A172 (cell line): ENCODE measurements at places on chromosomes 12 and 14.

DNA sequence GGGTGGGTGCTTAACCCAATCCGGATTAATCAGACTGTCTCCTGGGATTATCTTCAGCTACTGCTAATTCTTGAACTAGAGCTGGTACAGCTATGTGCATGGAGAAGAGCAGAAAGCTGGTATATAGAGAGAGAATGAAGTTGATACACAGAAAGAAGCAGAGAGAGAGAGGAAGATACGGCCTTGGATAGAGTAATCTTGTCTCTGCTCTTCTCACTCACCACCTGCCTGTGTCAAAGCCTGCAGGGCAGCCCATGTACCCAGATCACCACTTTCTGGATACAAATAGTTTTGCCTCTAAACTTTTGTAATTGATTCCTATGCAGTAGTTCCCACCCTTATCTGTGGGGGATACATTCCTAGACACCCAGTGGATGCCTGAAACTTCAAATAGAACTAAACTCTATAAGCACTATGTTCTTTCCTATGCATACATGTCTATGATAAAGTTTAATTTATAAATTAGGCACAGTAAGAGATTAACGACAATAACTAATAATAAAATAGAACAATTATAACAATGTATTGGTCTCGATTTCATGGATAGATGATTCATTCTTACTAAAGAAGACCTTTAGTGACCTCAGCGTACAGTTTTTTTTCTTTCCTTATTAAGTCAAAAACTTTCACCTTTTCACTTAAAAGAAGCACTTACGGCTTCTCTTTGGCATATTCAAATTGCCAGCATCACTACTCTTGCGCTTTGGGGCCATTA, 45.5 kb downstream of the YEATS4 start:
- no peak for DNase-seq

- no peak for DNase-seq
Measured at GRCh38 chr14:59510966-59511365, 26.6 kb downstream of the JKAMP start.

DNA sequence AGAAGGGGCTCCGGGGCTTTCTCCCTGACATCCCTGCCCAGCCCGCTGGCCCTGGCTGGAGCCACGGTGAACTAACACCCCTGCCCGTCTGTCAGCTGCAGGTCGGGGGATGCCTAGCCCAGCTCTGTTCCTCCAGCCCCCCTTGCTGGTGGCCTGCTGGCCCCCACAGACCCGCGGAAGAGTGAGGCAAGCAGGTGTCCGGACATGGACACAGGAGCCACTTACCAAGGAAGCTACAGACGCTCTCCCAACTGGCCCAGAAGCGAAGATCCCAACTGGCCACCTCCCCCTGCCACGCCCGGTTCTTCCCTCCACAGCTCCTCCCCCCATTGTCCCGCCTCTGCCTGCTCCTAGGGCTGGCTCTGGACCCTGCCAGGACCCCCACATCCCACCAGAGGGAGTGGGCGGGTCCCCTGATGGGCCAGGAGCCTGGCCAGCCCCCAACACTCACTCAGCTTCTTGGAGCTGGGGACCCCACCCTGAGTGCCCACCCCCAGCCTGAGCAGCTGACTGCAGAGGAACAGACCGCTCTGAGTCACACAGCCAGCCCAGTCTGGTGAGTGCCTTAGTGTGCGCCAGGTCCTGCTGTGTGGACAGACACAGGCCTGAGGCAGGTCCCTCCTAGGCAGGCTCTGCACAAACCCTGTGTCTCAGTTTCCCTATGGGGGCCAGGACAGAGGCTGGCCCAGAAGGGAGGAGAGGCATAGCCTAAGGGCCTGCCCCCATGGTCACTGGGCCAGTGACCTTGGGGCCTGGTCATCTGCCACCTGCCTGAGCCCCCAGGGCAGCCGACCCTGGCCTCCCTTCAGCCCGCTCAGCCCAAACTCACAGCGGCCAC, 7.7 kb downstream of the AHNAK2 start:
- DNase-seq = peak; percentile 93

- DNase-seq = no peak
Measured at GRCh38 chr14:100032738-100033137, 32.5 kb upstream of the EVL start.

GRCh38 chr12:1926251-1926657, 7.8 kb upstream of the CACNA2D4 start:
- no peak for DNase-seq

DNA sequence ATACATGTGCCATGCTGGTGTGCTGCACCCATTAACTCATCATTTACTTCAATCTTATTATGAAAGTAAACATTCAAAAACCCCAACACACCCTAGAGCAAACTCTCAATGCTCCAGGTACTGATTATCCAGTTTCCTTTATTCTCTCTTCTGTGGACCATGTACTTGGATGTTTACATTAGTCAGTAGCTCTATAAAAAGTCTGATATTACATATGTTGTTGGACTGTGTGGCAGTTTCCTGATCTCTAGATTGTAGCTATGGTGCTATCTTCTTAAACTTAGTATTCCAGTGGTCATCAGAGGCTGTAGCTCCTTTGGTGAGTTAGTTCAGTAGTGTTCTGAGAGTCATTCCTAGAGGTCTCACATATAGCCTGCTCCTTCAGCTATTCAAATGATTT, 25.1 kb upstream of the ITGA5 start:
- DNase-seq = no peak

DNA sequence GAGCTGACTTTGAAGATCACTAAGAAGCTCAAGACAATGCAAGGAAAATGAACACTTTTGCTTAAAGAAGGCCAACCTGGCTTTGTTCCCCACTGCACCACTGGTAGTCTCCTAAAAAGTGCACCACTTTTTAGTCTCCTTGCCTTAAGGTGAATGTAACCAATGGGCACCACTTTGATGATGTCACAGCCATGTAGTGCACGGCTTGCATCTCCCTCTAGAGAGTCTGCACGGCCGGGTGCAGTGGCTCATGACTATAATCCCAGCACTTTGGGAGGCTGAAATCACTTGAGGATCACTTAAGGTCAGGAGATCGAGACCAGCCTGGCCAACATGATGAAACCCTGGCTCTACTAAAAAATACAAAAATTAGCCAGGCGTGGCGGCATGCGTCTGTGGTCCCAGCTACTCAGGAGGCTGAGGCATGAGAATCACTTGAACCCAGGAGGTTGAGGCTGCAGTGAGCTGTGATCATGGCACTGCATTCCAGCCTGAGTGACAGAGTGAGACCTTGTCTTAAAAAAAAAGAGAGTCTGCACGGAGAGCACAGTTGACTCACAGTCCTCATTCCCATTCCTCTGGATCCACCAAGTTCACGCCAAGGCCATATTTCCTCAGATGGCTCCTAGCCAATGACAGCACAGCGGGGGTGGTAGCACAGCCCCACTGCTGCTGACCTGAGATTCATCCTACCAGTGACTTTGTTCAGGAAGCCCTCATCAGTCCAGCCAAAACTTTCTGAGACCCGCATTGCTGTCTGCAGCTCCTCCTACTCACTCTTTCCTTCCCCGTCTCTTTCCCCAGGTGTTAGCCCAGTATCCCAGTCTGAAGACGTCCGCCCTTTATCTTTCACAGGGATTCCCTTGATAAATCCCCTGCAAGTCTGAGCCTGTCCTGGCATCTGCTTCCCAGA, 16.5 kb upstream of the IFT81 start:
- DNase-seq = peak; percentile 70

- no peak for DNase-seq
Measured at GRCh38 chr12:45634273-45634917, 95.1 kb upstream of the ARID2 start.

- DNase-seq = peak; percentile 20
Measured at GRCh38 chr14:55386037-55386808, 25.4 kb downstream of the ATG14 start.

GRCh38 chr12:132866251-132866828, 21.1 kb downstream of the CHFR start:
- DNase-seq = peak; percentile 12

- no peak for DNase-seq
Measured at GRCh38 chr12:69789351-69789750, 35.7 kb upstream of the MYRFL start.

- peak; percentile 72 for DNase-seq
Measured at GRCh38 chr12:120252071-120252906, 13.2 kb downstream of the PXN start.

- peak; percentile 46 for DNase-seq
Measured at GRCh38 chr14:77638771-77639171, 22.3 kb upstream of the SPTLC2 start.

DNA sequence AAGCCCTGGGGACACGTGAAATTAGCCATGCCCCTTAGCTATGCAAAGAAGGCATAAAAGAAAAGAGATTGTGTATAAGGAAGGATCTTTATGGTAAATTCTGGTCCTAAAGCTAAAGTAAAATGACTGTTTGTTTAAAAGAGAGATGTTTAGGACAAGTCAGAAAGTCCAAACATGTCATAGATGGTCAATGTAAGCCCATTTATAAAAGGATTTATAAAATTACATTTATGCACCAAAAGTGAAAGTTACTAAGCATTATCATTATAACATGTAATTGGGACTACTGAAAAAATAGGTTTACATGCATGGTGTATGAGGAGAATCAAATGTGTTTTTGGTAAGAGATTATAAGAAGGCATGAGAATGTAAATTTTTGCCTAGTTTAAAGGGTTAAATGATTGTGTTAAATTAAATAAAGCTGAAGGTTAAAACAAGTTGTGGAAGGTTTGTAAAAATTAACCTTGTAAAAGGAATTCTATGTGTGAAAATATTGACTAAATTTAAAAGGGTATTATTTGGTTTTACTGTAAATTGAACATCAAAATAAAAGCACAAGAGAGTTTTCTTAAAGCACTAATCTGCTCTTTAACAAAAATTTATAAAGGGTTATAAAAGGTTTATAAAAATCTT, 50.4 kb upstream of the TSPAN8 start:
- DNase-seq = no peak

DNA sequence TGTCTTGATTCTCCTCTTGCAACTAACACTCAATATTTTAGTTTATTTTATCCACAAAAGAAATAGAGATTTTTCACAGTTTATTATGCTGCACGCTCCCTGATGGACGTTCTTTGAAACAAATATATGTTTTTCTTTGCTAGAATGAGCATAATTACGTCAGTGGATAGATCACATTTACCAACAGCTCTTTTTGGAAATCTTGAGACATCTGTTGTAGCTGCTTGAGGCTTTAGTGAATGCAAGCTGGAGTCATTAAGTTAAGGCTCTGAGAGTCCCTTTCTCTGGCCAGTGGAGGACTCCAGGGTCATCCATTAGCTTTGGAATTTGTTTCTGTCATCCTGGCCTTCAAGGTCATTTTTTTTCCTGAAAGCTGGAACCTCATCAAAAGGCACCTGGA, 405.6 kb upstream of the TMEM132C start:
- no peak for DNase-seq

DNA sequence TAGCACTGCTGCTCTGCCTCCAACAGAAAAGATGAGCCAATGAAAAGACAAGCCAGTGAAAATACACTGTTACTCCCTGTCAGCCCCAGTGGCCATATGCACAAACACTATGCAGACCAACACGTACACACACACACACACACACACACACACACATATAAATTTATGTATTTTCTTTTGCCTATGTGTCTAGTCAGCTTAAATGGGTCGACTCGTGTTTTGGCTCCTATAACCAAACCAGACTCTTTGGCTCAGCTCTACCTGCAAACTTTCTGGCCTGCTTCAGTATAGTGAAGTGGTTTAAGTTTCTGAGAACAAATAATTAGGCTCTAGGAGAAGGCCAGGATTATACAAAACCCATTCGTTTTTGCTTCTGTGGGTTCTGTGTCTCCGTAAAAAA, 30.3 kb upstream of the PMCH start:
- no peak for DNase-seq

DNA sequence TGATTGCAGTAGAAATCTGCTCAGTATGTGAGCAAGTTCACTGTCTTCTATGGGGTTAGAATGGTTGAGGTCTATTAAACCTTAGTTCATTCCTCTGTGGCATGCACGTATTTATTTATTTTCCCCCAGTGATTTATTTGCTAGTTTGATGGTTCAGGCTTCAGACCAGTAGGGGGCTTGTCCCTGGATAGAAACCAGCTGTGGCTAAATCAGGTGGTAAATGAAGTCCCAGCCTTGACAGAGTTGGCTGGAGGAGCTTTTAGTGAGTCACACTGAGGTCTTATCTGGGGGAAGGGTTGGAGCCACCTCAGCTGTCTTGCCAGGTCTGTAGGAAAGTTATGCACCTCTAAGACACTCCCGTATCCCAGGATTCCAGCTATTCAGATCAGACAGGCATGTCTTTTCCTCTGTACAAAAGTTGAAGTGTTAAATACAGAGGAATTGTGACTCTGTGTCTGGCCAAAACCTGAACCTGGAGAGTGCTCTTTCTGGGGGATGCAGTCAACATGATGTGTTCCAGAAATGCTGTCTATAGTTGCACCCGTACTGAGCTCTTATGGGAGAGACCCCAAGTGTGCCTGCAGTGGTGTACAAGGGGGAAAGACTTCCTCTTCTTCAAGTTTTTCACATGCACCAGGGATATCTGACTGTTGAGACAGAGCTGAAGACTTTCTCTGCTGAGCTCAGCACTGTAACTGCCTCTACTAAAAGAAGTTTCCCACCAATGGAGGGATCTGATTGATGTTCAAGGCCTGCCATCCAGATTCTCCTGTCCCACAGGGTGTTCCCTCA, 1322.1 kb downstream of the TMEM121 start:
- peak; percentile 63 for DNase-seq

DNA sequence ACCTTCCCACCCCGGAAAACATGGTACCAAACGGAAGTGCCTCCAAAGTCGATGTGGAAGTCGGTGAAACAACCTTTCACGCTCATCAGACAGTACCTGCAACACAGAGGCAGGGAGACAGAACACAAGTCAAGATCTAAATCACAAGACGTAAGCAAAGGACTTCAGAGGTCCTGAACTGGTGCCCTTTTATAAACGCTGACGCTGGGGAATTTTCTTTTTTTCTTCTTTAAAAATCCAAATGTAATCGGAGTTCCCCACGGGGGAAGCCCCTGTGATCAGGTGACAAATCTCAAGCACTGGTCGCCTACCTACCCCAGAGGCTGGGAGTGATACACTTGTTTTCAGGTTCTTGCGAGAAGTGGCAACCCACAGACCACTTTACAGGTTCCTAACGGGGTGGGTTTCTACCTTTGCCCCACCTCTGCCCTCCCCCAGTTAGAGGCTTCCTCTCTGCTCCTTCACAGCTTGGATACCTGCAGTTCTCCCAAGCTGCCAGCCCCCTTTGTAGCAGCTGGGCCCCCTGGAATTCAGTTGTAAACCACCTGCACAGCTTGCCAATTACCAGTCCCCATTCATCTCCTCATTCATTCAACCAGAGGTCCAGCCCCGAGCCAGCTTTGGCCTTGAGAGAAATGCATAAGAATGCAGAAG, 46.2 kb downstream of the KDM2B start:
- no peak for DNase-seq

GRCh38 chr14:76541594-76542219, 165.8 kb downstream of the ESRRB start:
- no peak for DNase-seq

- DNase-seq = no peak
Measured at GRCh38 chr12:62799766-62800406, 135.1 kb downstream of the PPM1H start.
